GM03348 (cell line): ENCODE measurements at places on chromosomes 13 and 19.
A peak's percentile ranks its signal among the peaks of the same experiment; 100 is the strongest.

DNA sequence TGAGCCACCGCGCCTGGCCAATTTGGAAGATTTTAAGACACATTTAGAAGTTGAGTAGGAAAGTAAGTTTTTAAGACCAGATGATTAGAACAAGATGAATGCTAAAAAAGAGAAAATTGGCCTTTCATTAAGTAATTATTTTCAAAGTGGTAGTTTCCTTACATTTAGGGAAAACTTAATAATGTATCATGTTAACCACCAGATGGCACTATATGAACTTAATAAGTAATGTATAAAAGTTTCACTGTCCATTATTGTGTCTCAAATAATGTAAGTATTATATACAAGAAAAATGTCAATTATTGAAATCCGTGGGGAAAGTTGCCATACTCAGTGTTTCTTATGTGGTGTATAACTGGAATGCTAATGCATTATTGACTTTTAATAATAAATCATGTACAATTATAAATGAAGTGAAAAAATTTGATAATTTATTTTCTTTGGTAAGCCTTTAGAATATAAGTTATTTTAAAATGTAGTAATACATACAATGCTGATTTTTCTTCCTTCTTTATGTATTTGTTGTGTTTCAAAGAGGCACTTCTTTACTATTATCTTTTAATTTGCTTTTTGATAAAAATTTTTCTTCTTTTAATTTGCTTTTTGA is 29.2 kb downstream of the COG6 start:
- peak; percentile 43 for DNase-seq

GRCh38 chr13:76440568-76440967 is 445.6 kb downstream of the KCTD12 start:
- no peak for DNase-seq

DNA sequence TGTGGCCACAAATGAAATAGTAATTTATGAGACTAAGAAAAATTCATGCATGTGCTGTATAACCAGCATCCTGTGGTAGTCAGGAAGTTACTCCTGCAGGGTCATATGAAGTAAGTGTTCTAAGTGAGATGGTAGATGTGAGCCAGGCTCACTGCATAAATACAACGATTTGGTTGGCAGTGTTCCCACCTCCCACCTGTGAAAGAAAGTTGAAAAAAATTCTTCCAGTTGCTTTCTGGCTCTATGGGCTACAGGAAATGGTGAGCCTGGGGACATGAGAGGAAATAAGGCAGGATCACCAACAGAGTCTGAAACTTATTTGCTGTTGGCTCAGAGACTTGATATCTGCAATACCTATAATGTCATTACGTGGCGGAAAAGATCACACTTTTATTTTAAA is 301.7 kb upstream of the SPRY2 start:
- no peak for DNase-seq

- no peak for DNase-seq
Measured at GRCh38 chr13:100039740-100040139, 49.2 kb upstream of the PCCA start.
